ENCODE measurements at places on chromosomes 2 and 18.

DNA sequence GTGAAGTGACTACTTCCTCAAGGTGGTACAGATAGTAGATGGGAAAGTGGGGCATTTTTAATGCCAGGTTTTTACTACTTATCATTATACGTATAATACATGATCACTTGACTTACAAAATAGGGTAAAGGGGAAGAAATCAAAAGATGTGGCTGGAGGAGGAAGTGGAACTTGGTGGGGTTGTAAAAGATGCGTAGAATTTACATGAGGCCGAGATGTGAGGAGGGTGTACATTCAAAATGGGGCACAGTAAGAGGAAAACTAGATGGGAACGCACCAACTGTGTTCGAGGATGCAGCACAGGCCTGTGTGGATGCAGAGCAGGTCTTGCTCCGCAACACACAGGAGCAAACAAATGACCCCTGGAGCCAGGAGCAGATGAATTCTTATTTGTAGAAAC, 403.3 kb downstream of the TXNL1 start:
- peaks cover 6% of the 10 kb centered on the region for H3K4me1 ChIP-seq
- DNase-seq: no peak
- H3K4me3 ChIP-seq: no peak overlapping the region
- H3K27me3 ChIP-seq: no peaks in the 10 kb centered on the region
- H3K36me3 ChIP-seq: no peaks in the 10 kb centered on the region

GRCh38 chr2:191167766-191168165, 17.0 kb upstream of the STAT4 start:
- no peak overlapping the region for H3K4me3 ChIP-seq
- DNase-seq: no peak
- H3K4me1 ChIP-seq: no peaks in the 10 kb centered on the region
- no peaks in the 10 kb centered on the region for H3K36me3 ChIP-seq
- H3K27ac ChIP-seq: peak overlapping the region; percentile 46

DNA sequence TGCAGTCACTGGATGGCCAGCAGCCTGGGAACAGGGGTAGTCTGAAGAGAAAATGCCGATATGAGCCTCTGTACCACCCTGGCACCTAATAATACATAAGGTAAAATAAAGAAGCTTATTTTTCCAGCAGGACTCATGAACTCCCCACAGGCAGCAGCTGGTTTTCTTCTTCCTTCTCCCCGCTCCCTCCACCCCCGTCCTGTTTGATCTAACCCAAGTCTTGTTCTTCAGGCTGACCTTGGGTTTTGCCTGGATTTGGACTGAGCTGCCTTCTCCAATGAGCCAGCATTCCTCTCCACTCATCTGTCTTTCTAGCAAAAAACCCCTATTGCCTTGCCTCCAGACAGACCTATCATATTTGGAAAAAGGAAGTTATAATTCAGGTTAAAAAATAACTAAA, 111.8 kb downstream of the CELF4 start:
- no peak overlapping the region for H3K4me3 ChIP-seq
- H3K27ac ChIP-seq: peak overlapping the region; percentile 57
- DNase-seq: no peak
- H3K27me3 ChIP-seq: no peaks in the 10 kb centered on the region
- no peaks in the 10 kb centered on the region for H3K36me3 ChIP-seq

DNA sequence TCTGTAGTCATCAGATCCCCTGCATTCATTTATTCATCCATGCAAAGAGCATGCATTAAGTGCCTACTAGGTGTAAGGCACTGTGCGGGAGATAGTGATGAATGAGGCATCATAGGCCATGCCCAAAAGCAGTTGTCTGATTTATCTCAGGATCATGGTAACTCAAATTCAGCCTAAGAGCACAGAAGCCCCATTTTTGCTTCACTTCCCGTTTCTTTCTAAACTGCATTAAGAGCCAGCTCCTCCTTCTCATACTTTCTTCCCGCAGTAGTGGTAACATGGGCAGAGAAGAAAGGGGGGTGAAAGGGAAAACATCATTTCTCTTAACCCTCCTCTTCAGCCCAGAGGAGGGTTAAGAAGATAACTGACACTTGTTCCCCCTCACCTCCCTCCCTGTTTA, 2.9 kb downstream of the GPR45 start:
- H3K36me3 ChIP-seq: no peaks in the 10 kb centered on the region
- no peak overlapping the region for H3K27ac ChIP-seq
- no peak for DNase-seq
- H3K4me1 ChIP-seq: no peaks in the 10 kb centered on the region
- no peak overlapping the region for H3K4me3 ChIP-seq

- no peaks in the 10 kb centered on the region for H3K27me3 ChIP-seq
- H3K27ac ChIP-seq: no peak overlapping the region
- H3K4me1 ChIP-seq: peaks cover 6% of the 10 kb centered on the region
- no peak for DNase-seq
Observed at GRCh38 chr2:205717999-205718398, 35.7 kb downstream of the NRP2 start.

DNA sequence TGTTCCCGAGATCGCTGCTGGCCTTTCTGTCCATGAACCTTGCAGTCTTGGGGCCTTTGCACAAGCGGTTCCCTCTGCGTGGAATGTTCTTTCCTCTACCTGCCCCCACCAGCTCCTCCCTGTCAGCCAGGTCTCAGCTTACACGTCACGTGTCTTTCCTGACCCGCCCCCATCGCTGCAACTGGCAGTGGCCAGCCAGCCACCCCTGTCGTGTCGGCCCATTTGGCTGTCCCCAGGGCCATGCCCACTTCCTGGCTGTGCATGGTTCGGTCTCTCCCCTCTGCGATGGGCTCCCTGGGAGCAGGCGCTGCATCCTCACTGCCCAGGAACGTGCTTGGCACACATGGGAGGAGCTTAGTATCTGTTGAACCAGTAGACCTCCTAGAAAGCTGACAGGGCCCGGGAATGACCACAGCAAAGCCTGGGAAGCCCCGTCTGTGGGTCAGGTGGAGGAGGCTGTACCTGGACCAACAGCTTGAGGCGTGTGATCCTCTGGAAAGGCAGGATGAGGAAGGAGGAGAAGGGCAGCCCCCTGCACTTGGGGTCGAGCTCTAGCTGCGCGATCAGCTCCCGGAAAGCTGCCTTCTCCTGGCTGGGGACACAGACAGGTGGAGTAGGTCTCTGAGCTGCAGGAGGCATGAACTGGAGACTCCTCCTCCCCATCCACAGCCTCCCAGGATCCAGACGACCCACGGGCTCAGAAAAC, 21.0 kb downstream of the SNORC start:
- H3K4me1 ChIP-seq: peaks cover 12% of the 10 kb centered on the region
- no peak overlapping the region for H3K27ac ChIP-seq
- H3K4me3 ChIP-seq: no peak overlapping the region
- peak; percentile 72 for DNase-seq

GRCh38 chr18:26803643-26804042, 61.9 kb downstream of the AQP4 start:
- no peak for DNase-seq
- no peaks in the 10 kb centered on the region for H3K27me3 ChIP-seq
- no peak overlapping the region for H3K4me3 ChIP-seq
- H3K36me3 ChIP-seq: no peaks in the 10 kb centered on the region
- no peaks in the 10 kb centered on the region for H3K4me1 ChIP-seq

DNA sequence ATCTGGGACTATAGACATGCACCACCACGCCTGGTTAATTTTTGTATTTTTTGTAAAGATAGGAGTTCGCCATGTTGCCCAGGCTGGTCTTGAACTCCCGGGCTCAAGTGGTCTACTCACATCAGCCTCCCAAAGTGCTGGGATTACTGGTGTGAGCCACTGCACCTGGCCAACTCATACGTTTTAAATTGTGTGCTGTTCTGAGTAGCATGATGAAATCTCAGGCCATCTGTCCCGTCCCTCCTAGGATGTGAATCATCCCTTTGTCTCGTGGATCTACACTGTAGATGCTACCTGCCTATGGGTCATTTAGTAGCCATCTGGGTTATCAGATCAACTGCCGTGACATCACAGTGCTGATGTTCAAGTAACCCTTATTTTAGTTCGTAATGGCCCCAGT, 38.5 kb upstream of the RMP24 start:
- no peaks in the 10 kb centered on the region for H3K36me3 ChIP-seq
- no peak for DNase-seq
- H3K4me1 ChIP-seq: no peaks in the 10 kb centered on the region
- H3K4me3 ChIP-seq: no peak overlapping the region
- no peak overlapping the region for H3K27ac ChIP-seq

DNA sequence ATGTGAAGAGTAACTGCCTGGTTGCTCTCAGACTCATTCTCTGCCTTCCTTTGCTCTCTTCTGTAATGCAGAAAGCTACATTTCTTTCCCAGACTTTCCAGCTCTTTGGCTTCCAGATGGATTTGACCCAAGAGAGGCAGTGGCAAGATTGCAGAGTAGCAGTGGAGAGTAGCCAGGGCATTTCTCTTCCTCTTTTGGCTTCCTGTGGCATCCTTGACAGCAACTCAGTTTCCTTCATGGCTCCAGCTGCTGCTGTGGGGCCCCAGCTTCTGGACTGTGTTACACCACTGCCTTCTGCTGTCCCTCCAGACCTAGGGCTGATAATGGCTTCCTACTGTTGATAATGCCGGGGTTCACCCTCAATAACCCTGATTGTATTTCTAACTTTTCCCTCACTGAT, 469.4 kb upstream of the SPRED2 start:
- no peaks in the 10 kb centered on the region for H3K27me3 ChIP-seq
- DNase-seq: no peak
- no peak overlapping the region for H3K4me3 ChIP-seq
- no peaks in the 10 kb centered on the region for H3K4me1 ChIP-seq
- H3K27ac ChIP-seq: no peak overlapping the region

GRCh38 chr2:98543214-98543613, 65.1 kb downstream of the COA5 start:
- peak; percentile 33 for DNase-seq
- no peak overlapping the region for H3K4me3 ChIP-seq
- H3K27ac ChIP-seq: no peak overlapping the region
- H3K4me1 ChIP-seq: peaks cover 10% of the 10 kb centered on the region
- H3K36me3 ChIP-seq: peaks cover 52% of the 10 kb centered on the region

GRCh38 chr18:13585379-13586153, 140.8 kb downstream of the FAM210A start:
- no peaks in the 10 kb centered on the region for H3K27me3 ChIP-seq
- peaks cover 22% of the 10 kb centered on the region for H3K4me1 ChIP-seq
- no peak for DNase-seq
- no peak overlapping the region for H3K4me3 ChIP-seq

GRCh38 chr2:213627835-213628460, 343.7 kb downstream of the SPAG16 start:
- H3K27ac ChIP-seq: no peak overlapping the region
- no peaks in the 10 kb centered on the region for H3K4me1 ChIP-seq
- no peaks in the 10 kb centered on the region for H3K36me3 ChIP-seq
- H3K4me3 ChIP-seq: no peak overlapping the region

GRCh38 chr18:6509832-6510231, 95.1 kb upstream of the L3MBTL4 start:
- no peaks in the 10 kb centered on the region for H3K4me1 ChIP-seq
- no peak overlapping the region for H3K27ac ChIP-seq
- DNase-seq: no peak

GRCh38 chr2:43033466-43034241, 192.8 kb downstream of the ZFP36L2 start:
- H3K36me3 ChIP-seq: no peaks in the 10 kb centered on the region
- H3K27ac ChIP-seq: no peak overlapping the region
- H3K4me3 ChIP-seq: no peak overlapping the region
- peak; percentile 34 for DNase-seq
- H3K4me1 ChIP-seq: peaks cover 12% of the 10 kb centered on the region

- no peak overlapping the region for H3K27ac ChIP-seq
- H3K36me3 ChIP-seq: no peaks in the 10 kb centered on the region
- no peak for DNase-seq
- H3K27me3 ChIP-seq: no peaks in the 10 kb centered on the region
- H3K4me3 ChIP-seq: no peak overlapping the region
- H3K4me1 ChIP-seq: no peaks in the 10 kb centered on the region
Observed at GRCh38 chr18:22088996-22089640, 80.3 kb upstream of the GATA6 start.

DNA sequence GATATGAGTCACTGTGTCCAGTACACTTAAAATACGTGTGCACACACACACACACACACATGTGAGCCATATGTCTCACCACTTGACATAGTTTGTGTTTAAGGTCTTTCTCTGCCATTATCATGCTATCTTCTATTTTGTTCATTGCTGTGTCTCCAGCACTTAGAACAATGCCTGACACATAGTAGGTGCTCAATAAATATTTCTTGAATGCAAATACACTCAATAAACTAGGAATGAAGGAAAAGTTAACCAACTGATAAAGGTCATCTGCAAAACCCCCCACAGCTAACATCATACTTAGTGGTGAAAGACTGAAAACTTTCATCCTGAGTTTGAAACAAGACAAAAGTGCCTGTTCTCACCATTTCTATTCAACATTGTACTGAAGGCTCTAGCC, 4.4 kb downstream of the MOCOS start:
- DNase-seq: no peak
- H3K36me3 ChIP-seq: no peaks in the 10 kb centered on the region
- peaks cover 11% of the 10 kb centered on the region for H3K4me1 ChIP-seq
- no peak overlapping the region for H3K27ac ChIP-seq

All from spleen (tissue), 13 donors.